Thoracic aorta (tissue), 2 donors: ENCODE measurements at places on chromosomes 16 and 17. TPM values are rescaled to one million over a fixed set of nuclear protein-coding genes. Genes with fewer than 3 reads are reported as not detected.

DNA sequence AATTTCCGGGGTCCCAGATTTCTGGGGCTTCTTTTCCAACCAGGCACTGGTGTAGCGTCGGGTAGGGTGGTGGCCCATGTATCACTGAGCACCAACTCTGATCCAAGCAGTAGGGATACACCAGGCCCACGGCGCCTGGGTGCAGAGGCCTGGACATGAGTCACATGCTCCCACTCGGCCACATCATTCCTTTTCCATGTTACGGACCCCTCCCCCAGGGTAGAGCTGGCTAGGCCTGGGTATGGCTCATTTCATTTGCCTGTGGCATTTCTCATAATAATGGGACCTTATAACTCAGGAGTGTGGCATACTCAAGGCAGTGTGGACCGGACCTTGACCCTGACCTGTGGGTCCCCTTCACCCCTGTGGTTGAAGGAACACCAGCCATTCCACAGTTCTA lies 18.0 kb upstream of the NDRG4 start:
- no peak for DNase-seq

- DNase-seq, result no peak
These were observed 324.0 kb upstream of the MON1B start for GRCh38 chr16:76866994-76867393.

GRCh38 chr16:17481736-17482135 lies 11.0 kb upstream of the XYLT1 start:
- no peak for DNase-seq

GRCh38 chr17:40576113-40576740 lies 11.0 kb upstream of the CCR7 start:
- no peak for DNase-seq

GRCh38 chr17:63512388-63512787 lies 10.8 kb upstream of the KCNH6 start:
- DNase-seq, result no peak

DNA sequence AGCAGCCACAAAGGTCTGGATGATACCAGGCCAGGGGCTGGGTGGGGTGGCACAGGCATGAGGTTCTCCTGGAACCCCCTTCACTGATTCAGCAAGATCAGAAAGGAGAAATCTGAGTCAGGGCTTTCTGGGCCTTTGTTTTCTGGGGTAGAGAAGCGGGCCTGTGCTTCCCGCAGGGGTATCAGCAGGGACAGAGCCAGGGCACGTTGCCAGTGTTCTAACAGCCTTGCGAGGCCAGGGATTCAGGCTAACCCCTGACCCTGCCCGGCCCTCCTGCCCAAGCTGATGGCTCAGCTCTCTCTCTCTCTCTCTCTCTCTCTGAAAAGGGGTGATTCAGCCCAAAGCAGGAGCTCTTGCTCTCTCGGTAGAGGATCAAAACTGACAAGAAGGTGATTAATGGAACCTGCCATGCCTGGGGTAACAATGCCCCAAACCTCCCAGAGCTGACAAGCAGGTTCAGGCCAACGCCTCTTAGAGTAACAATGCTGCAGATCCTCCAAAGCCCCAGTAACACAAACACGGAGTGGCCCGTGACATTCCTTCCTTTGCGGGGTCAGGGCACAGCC lies 2.0 kb upstream of the KRT13 start:
- no peak for DNase-seq

- DNase-seq, result no peak
These were observed 535 bp upstream of the AURKB start for GRCh38 chr17:8210761-8211458.

GRCh38 chr17:4507361-4508111 lies 8.9 kb downstream of the SPNS2 start:
- DNase-seq, result no peak

DNA sequence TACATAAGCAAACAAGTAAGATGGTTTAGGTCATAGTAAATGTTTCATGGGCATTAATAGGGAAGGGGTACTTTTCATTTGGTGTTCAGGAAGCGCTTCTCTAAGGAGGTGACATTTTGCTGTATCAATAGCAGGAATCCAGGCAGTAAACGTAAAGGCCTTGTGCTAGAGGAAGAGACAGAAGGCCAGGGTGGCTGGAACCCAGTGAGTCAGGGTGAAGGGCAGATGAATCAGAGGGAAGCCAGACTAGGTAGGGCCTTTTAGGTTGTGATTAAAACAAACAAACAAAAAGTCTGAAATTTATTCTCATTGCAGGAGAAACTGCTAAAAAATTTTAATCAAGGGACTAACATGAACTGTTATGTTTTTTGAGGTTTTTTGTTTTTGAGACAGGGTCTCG lies 6.5 kb downstream of the BMERB1 start:
- DNase-seq, result no peak

- DNase-seq, result no peak
These were observed 744 bp upstream of the GGNBP2 start for GRCh38 chr17:36544044-36544306.

DNA sequence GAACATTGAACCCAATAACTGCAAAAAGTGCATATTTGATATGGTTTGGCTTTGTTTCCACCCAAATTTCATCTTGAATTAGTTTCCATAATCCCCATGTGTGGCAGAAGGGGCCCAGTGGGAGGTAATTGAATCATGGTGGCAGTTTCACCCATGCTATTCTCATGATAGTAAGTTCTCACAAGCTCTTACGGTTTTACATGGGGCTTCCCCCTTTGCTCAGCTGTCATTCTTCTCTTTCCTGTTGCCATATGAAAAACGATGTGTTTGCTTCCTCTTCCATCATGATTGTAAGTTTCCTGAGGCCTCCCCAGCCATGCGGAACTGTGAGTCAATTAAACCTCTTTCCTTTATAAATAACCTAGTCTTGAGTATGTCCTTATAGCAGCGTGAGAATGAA lies 127.6 kb downstream of the CHD9NB start:
- DNase-seq, result no peak

DNA sequence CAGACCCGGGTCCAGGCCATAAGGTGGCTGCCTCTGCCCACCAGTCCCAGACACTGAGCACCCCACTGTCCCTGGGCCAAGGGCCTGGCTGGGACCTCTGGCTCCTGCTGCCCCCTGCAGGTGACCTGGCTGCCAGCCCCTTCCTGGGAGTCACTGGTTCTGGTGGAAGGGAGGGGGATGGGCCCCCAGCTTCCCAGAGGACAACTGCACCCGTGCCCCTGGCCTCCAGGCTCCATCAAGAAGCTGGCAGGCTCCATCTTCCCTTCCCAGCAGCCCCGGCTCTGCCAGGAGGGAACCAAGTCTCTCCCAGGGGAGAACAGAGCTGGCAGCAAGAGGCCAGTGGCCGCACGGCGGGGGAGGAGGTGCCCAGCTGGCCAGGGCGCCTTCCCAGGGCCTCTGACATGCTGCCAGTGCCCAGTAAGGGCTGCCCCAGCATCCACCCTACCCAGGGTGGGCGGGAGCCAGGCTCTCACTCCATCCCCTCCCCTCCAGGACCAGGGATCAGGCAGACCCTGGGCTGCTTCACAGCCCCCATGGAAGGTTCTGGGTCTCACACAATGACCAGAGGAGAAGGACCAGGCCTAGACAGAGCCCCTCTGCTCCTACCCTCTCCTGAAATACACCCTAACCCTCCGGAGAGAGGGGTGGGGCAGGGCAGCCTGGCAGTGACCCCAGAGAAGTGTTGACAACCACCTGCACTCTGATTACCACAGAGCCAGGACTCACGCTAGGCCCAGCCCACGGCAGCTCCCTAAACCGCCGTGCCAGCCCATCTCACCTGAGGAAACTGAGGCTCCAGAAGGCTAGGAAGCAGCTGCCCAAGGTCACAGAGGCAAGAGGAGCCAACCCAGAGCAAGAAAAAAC lies 3.6 kb downstream of the CLUH start:
- DNase-seq, result no peak

GRCh38 chr17:43900858-43901754 lies 6.2 kb downstream of the MPP2 start:
- DNase-seq, result no peak

DNA sequence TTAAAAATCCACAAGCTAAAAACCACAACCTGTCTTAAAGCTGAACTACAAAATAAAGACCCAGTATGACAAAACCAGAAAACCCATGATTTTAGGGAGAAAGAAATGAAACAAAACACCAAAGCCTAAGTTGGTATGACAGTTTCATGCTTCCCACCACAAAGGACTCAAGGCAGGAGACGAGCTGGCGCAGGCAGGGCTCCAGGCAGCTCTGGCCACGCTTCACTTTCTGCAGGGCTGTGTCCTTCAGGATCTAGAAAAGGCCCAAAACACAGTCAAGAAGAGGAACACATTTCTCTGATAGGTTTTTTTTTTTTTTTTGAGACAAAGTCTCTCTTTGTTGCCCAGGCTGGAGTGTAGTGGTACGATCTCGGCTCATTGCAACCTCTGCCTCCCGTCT lies 75.3 kb downstream of the WDR59 start:
- DNase-seq, result no peak

DNA sequence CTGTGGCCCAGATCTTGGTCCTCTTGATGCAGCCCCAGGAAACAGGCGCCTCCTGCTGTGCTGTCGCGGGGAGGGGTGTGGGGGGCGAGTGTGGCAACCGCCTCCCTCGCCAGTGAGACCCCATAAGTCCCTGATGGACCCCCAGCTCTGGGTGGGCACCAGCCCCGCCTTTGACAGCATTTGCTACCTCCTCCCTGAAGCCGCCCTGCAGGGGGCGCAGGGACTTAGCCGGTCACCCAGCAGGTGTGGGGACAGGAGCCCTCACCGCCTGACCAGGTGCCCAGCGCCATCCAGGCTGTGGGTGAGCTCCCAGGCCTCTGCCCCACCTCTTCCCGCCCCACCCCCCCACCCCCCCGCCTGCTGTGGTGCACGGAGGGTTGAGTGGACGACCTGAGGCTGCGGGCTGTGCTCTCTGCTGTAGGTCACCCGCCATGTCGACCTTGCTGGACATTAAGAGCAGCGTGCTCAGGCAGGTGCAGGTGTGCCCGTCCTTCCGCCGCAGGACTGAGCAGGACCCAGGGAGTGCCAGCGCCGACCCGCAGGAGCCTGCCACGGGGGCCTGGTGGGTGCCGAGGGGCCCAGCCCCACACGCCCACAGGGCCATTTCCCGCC lies 4.8 kb downstream of the BAIAP3 start:
- no peak for DNase-seq

- no peak for DNase-seq
These were observed 292.7 kb downstream of the IRF8 start for GRCh38 chr16:86191663-86192062.

GRCh38 chr16:17408955-17409441 lies 61.8 kb downstream of the XYLT1 start:
- no peak for DNase-seq

GRCh38 chr17:66580184-66580955 lies 254.5 kb upstream of the CACNG5 start:
- no peak for DNase-seq

DNA sequence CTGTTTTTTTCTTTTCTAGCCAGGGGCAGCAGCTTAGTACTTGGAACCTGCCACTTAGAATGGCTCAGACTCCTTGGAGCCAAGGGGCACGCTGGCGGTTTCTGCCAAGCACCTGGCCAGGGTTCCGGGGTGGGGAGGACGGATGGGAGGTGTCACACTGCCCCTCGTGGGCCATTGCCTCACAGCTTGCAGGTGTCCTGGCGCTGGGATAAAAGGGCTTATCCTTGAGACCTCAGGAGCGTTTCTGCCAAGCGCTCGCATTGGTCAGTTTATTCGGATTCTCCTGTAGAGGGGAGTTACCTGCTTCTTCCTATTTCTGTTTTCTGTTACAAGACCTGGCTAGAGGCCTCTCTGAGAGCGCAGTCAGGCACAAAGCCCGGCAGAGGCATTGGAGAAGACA lies 234.6 kb downstream of the MSI2 start:
- no peak for DNase-seq

GRCh38 chr17:35870906-35871819 lies 2.5 kb upstream of the HEATR9 start:
- no peak for DNase-seq

DNA sequence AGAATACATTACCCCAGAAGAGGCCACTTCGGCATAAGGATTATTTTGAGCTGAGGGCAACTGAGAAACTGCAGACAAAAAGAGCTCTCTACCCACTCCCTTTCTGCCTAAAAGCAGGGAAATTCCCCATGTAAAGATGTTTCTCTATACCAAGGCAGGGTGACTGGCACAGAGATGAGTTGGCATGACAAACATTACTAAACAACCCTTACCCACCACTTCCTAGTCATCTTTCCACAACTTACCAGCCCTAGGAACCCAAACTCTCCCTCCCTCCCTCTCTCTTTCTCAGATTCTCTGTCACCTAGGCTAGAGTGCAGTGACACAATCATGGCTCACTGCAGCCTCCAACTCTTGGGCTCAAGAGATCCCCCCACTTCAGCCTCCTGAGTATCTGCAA lies 68.6 kb downstream of the EMP2 start:
- no peak for DNase-seq

GRCh38 chr16:89323120-89323960 lies 105.8 kb downstream of the ZNF778 start:
- no peak for DNase-seq

GRCh38 chr16:30949650-30950515 lies 1.0 kb downstream of the ORAI3 start:
- DNase-seq, result no peak

DNA sequence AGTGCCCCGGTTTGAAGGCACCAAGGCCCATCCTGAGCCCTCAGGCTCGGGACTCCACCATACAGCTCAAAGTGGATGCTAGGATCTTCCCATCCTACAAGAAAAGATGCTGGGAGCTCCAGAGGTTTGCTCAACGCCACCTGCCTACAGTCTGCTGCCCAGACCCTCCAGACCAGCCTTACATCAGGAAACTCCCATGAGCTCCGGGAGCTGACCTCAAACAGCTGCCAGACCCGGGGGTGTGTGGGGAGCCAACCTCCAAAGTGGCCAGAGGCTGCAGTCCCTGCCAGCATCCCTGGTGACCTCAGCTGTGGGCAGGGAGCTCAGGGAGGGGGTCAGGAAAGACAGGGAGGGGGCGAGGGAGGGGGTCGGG lies 43.8 kb downstream of the C16orf82 start:
- no peak for DNase-seq

- no peak for DNase-seq
These were observed 6.8 kb downstream of the KRT38 start for GRCh38 chr17:41434005-41434404.

GRCh38 chr17:46003907-46004748 lies 5.1 kb downstream of the STH start:
- DNase-seq, result no peak

DNA sequence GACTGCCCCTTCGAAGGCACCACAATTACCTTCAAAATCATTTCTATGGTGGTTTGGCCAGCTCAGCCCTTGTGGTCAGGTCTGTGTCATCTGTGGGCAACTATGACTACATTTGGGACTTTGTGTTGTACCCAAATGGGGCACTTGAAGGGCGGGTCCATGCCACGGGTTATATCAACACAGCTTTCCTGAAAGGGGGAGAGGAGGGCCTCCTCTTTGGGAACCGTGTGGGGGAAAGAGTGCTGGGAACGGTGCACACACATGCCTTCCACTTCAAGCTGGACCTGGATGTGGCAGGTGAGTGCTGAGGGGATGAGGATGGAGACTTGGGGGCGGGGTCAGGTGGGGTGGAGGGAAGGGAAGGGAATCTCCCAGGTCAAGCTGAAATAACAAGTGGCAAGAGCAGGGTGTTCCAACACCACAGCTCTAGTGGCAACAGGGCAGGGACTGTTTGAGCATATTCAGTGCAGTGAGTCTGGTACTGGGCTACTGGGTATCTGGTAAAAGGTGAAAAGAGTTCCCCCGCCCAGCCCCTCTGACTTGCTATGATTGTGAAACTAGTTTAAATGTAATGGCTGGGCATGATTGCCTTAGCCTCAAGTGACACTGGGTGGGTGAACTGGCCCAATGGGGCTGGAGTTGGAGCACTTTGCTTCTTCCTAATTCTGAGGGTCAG lies 1.7 kb downstream of the AOC2 start:
- no peak for DNase-seq

HAP1 gene
- 0.35 TPM for total RNA-seq

IGF2BP1 gene
- total RNA-seq, result not detected

HOXB5 gene
- 0.56 TPM for total RNA-seq

MMP28 gene
- 4.8 TPM for total RNA-seq

CLDN6 gene
- total RNA-seq, result not detected

SLC46A1 gene
- total RNA-seq, result 11.9 TPM

BCL6B gene
- 0.95 TPM for total RNA-seq
